SJCRH30 (cell line): ENCODE measurements at places on chromosomes 5 and 9. TPM values are rescaled to one million over a fixed set of nuclear protein-coding genes. Genes with fewer than 3 reads are reported as not detected.
A peak's percentile ranks its signal among the peaks of the same experiment; 100 is the strongest.

DNA sequence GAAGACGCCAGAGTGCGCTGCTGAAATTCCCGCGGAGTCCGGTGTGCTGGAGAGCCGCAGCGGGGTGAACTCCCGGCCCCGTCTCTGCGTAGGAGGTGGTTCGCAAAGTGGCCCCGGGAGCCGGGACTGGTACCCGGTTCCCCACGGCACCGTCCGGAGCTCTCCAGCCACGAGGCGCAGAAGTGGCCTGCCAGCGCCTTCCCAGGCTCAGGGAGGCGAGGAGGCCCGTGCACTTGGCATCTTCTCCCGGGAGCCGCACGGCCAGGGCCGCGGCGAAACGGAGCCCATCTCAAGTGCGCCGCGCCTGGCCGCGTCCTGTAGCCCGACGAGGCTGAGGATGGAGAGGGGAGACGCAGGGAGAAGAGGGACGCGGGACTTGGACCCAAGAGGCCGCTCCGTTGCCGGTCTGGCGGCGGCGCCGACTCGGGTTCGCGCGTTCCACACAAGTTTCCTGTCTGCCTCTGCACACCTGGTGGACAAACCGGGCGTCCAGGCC lies 1.1 kb upstream of the IRX1 start:
- no peak for DNase-seq

The OLFM1 gene
- total RNA-seq: not detected in 2 replicates

DNA sequence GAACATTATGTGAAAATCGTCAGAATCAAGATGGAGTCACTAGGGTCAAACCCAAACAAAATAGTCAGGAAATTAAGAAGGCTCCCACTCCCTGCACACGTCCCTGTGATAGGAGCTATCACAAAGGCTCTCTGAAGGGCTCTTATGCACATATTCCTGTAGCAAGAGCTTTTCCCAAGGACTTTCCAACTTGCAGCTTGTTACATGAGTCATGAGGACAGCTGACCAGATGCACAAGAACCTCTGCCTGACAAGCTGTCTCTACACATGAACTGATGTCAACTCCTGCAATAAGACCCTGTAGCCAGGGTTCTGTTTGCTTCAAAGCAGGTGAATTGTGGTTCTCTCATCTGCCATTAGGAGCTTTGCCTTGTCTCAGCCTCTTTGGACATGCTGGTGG lies 122.4 kb downstream of the OLFM1 start:
- no peak for DNase-seq

DNA sequence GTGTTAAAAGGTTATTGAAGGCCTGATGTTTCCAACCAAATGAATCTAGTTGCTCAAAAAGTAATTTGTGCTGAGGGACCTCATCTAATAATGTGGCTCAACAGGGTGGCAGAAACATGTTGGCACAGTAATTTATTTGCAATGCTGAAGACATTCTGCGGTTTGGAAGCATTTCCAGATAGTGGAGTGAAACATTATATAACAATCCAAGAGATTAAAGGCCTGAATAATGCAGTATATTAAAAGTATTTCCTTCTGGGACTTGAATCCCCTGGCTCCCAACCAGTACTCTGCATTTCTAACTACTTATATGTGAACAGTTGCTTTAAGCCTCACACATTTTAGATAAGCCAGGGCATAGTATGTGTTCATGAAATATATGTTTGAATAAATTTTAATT lies 25.9 kb upstream of the ALDH1A1 start:
- peak; percentile 21 for DNase-seq

GRCh38 chr9:134671341-134672113 lies 29.9 kb downstream of the COL5A1 start:
- no peak for DNase-seq

DNA sequence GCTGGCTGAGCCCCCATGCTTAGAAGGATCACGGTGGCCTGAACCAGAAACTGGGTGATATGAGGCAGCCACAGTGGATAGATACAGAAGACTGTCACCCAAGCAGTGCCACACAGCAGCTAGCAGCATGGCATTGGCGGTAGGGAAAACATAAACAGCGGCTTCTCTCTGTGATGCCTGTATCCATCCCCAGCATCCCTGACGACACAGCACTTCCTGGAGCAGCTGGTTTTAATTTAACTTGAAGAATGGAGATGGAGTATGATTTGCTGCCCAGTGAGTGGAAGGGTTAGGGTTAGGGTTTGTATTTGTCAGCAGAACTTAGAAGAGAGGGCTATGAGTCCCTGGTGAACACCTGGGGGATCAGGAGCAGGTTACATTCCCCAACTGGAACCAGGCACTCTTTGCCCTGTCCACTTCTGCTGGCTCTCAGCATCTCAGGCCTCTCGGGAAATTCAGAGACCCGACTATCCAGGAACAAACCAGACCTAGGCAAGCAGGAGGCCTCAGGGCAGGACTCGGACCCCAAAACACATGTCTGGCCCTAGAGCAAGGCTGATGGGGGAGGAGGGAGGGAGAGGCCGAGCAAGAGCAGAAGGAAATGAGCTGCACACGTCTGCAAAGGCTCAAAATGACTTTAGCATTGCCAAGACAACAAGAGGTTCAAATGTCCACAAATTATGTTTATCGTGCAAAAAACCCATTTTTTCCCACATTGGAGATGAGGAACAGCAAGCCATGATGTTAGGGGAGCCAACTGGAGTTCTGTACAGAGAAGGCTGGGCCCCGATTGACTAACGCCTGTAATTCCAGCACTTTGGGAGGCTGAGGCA lies 6.5 kb upstream of the GGTA1 start:
- no peak for DNase-seq
